ENCODE measurements at places on chromosomes 16 and 17.

GRCh38 chr17:80132906-80133625 lies 13.9 kb downstream of the EIF4A3 start:
- no peak overlapping the region for H3K27ac ChIP-seq
- H3K27me3 ChIP-seq = no peaks in the 10 kb centered on the region
- H3K4me1 ChIP-seq = no peaks in the 10 kb centered on the region
- no peak for DNase-seq
- H3K4me3 ChIP-seq = no peak overlapping the region
- H3K36me3 ChIP-seq = peaks cover 15% of the 10 kb centered on the region

DNA sequence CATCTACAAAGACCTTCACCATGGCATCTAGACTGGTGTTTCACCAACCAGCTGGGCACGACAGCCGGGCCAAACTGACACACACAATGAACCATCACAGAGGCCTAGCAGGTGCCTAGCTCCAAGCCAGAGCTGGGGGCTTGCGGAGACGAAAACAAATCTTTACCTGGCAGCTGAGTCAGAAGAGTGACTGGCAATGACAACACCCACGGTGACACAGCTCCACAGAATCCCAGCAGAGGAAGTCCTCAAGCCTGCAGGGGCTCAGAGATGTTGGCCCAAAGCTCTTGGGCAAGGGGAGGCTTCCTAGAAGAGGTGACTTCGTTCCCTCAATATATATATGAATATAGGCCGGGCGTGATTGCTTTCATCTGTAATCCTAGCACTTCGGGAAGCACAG lies 5.1 kb downstream of the MMP25 start:
- no peak overlapping the region for H3K4me3 ChIP-seq
- DNase-seq = peak; percentile 60
- H3K4me1 ChIP-seq = peaks cover 2% of the 10 kb centered on the region
- no peak overlapping the region for H3K27ac ChIP-seq
- H3K36me3 ChIP-seq = no peaks in the 10 kb centered on the region
- H3K27me3 ChIP-seq = no peaks in the 10 kb centered on the region

DNA sequence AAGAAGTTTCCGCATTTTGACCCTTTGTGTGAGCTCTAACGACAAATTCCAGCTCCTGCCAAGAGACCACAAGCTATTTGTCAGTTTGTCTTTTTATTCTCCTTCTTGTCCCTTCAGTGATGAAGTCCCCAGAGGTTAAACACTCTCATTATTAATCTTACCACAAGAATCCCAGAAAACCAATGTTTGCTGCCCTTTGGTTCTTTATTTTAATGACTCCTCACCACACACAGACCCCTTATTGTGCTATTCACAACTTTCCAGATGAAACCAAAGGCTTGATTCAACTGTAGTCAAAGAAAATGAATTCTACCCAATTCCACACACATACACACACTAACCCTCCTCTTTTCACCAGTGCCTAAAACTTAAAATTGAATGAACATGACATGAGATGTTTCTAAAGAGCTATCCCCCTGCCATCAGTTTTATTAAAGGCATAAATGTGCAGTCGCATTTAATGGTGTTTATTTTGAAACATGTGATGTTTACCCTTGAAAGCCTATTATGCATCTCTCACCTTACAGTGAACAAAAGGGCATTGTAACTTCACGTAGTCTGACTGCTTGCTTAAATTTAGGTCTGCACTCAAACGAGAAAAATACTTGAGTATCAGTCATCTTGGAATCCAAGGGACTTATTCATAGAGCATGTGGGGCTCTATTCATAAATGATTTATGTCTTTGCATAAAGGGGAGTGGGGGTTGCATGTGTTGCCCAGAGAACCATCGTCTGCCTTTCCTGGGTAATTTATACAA lies 44.1 kb downstream of the PCTP start:
- no peak for DNase-seq
- no peaks in the 10 kb centered on the region for H3K4me1 ChIP-seq
- H3K27me3 ChIP-seq = no peaks in the 10 kb centered on the region
- no peak overlapping the region for H3K4me3 ChIP-seq
- H3K36me3 ChIP-seq = no peaks in the 10 kb centered on the region
- no peak overlapping the region for H3K27ac ChIP-seq

DNA sequence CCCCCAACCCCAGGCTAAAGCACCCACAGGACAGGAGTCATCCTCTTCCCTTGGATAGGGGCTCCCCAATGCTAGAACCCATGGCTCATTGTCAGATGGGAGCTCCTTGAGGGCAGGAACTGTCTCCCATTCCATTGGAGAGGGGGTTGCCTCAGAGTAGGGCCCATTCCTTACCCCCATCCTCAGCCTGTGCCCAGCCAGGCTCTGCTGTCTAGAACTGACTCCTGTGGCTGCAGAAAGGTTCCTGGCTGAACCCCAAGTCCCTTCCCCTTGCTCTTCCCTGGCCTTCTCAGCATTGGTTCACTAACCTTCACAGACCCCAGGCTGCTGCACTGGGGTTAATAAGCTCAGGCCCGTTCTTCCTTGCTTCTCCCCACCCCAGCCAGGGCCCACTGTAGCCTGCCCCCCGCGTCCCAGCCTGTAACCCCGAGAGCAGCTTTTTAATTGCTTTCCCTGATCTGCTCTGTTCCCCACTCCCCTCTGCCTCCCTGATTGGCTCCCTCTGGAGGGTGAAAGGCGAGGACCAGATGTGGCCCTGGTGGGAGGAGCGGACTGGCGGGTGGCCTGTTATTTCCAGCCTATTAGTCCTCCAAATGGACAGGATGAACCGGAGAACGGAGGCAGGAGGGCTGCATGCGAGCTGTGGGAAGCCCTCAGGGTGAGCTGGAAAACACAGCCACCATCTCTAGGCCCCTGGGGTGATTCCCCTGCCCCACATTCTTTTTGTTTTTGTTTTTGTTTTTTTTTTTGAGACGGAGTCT lies 6.0 kb upstream of the GFAP start:
- no peak overlapping the region for H3K4me3 ChIP-seq
- H3K27ac ChIP-seq = no peak overlapping the region
- no peak for DNase-seq
- peaks cover 7% of the 10 kb centered on the region for H3K36me3 ChIP-seq
- no peaks in the 10 kb centered on the region for H3K4me1 ChIP-seq

DNA sequence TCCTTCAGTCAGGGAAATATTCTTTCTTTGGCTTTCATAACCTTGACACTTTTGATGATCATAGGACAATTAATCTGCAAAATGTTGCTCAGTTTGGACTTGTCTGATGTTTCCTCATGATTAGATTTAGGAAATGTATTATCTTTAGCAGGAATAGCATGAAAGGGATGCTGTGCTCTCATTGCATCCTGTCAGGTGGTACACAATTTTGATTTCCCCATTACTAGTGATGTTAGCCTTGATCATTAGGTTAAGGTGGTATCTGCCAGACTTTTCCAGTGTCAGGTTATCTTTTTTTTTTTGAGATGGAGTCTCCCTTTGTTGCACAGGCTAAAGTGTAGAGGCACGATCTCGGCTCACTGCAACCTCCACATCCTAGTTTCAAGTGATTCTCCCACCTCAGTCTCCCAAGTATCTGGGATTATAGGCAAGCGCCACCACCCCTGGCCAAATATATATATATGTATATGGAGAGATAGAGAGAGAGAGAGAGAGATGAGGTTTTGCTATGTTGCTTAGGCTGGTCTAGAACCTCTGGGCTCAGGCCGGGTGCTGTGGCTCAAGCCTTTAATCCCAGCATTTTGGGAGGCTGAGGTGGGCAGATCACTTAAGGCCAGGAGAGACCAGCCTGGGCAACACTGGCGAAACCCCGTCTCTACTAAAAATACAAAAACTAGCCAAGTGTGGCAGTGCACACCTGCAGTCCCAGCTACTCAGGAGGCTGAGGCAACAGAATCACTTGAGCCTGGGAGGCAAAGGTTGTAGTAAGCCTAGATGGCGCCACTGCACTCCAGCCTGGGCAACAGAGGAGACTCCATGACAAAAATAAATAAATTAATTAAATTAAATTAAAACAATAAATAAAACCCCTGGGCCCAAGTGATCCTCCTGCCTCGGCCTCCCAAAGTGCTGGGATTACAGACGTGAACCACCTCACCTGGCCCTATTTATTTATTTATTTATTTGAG lies 15.8 kb upstream of the CAVIN1 start:
- no peaks in the 10 kb centered on the region for H3K36me3 ChIP-seq
- no peaks in the 10 kb centered on the region for H3K27me3 ChIP-seq
- no peak overlapping the region for H3K27ac ChIP-seq
- DNase-seq = peak; percentile 64
- H3K4me1 ChIP-seq = peaks cover 8% of the 10 kb centered on the region

DNA sequence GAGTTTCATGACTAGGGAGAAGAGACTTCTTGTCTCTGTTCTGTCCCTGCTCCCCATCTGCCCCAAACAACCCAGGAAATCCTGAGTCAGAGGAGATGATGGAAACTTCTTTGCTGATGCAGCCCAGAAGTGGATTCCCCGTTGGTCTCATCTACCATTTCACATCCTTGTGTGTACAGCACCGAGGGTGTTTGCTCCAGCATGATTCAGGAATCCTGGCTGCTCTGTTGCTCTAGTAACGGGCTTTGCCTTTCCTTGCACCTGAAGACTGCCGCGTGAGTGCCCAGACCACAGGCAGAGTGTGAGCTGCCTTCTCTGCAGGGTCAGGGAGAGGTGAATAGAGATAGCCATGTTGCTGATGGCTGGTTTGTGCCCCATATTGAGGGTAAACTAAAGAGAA lies 408.4 kb downstream of the CPPED1 start:
- H3K4me3 ChIP-seq = no peak overlapping the region
- no peaks in the 10 kb centered on the region for H3K36me3 ChIP-seq
- H3K4me1 ChIP-seq = no peaks in the 10 kb centered on the region
- no peaks in the 10 kb centered on the region for H3K27me3 ChIP-seq
- no peak overlapping the region for H3K27ac ChIP-seq

DNA sequence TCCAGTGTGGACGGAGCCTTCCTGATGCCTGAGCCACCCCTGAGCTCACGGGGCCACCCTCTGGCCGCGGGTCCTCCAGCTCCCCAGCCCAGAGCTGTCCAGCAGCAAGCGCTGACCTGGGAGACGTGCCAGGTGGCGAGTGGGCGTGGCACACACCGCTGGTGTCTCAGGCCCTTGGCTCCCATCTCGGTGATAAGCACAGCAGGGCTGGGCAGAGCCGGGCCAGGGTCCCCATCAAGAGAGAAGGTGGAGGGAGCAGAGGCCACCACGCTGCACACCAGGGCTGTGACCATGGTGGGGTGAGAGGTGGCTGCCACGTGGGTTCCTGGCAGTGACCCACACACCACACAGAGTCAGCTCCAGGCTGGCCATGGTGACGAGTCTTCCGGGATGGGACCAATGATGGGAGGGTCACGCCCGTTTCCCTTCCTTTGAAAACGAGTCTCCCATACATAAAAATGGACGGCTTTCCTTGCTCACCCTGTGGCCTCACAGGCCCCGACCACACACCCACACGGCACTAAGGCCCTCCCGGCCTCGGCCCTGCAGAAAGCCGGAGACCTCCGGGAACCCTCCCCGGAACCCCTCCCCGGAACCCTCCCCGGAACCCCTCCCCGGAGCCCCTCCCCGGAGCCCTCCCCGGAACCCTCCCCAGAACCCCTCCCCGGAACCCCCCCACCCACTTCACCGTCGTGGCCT lies 16.8 kb downstream of the UTS2R start:
- no peak for DNase-seq
- peaks cover 25% of the 10 kb centered on the region for H3K27me3 ChIP-seq
- no peak overlapping the region for H3K4me3 ChIP-seq
- peaks cover 16% of the 10 kb centered on the region for H3K36me3 ChIP-seq
- peaks cover 10% of the 10 kb centered on the region for H3K4me1 ChIP-seq

GRCh38 chr17:47660064-47660492 lies 10.4 kb downstream of the KPNB1 start:
- peaks cover 51% of the 10 kb centered on the region for H3K36me3 ChIP-seq
- H3K4me1 ChIP-seq = peaks cover 19% of the 10 kb centered on the region
- peak overlapping the region; percentile 75 for H3K27ac ChIP-seq
- H3K27me3 ChIP-seq = no peaks in the 10 kb centered on the region

- peaks cover 42% of the 10 kb centered on the region for H3K27me3 ChIP-seq
- no peak overlapping the region for H3K27ac ChIP-seq
- DNase-seq = no peak
- H3K36me3 ChIP-seq = no peaks in the 10 kb centered on the region
These were observed 1.5 kb downstream of the MGAT5B start for GRCh38 chr17:76869496-76870376.

GRCh38 chr16:6206080-6206479 lies 1108.5 kb upstream of the EEF2KMT start:
- H3K4me3 ChIP-seq = no peak overlapping the region
- H3K27me3 ChIP-seq = no peaks in the 10 kb centered on the region
- DNase-seq = no peak
- H3K4me1 ChIP-seq = no peaks in the 10 kb centered on the region
- no peaks in the 10 kb centered on the region for H3K36me3 ChIP-seq

GRCh38 chr17:81027591-81028505 lies 7.1 kb upstream of the BAIAP2 start:
- H3K27me3 ChIP-seq = peaks cover 29% of the 10 kb centered on the region
- H3K4me1 ChIP-seq = peaks cover 13% of the 10 kb centered on the region
- H3K27ac ChIP-seq = no peak overlapping the region

- peak; percentile 94 for DNase-seq
- peaks cover 55% of the 10 kb centered on the region for H3K36me3 ChIP-seq
- H3K27me3 ChIP-seq = no peaks in the 10 kb centered on the region
- peak overlapping the region; percentile 94 for H3K4me3 ChIP-seq
- H3K4me1 ChIP-seq = peaks cover 31% of the 10 kb centered on the region
These were observed 805 bp upstream of the ORAI3 start for GRCh38 chr16:30947859-30948666.

DNA sequence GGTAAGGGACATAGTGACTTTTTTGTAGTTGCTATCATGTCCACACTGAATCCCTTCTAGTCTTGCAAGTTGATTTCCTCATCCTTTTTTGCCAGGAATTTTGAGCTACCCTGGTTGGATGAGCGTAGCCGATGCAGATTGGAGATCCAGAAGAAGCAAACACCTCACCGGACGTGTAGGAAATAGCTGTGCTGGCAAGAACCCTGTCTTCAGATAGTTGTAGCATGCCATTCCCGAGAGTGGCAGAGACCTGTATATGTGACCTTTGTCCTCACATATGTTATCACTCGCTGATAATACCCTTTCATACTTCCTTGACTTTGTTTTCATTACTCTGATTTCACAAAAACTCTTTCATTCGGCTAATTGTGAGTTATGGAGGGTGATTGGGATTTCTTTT lies 6.2 kb upstream of the CASC3 start:
- H3K27ac ChIP-seq = peak overlapping the region; percentile 28
- no peaks in the 10 kb centered on the region for H3K27me3 ChIP-seq
- no peak overlapping the region for H3K4me3 ChIP-seq
- H3K36me3 ChIP-seq = peaks cover 35% of the 10 kb centered on the region

GRCh38 chr17:74108126-74108705 lies 95.3 kb upstream of the RPL38 start:
- H3K4me1 ChIP-seq = no peaks in the 10 kb centered on the region
- no peak overlapping the region for H3K4me3 ChIP-seq
- peaks cover 11% of the 10 kb centered on the region for H3K27me3 ChIP-seq
- no peak overlapping the region for H3K27ac ChIP-seq

DNA sequence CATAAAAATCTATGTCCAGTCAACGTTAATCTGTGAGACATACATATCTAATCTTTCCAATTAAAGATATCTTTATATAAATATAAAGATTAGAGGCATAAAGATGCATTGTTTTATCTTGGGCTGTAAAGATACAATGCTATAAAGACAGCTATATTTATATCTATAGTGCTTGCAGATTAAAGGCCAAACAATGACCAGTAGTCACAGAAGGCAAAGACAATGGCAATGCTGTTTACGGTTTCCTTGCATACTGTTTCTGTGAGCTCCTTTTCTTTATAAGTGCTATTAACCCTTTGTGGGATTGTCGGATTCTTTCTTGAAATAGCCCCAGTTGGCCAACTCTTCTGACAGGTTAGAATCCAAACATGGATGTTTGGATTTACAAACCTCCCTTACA lies 85.5 kb upstream of the SALL1 start:
- H3K27ac ChIP-seq = no peak overlapping the region
- no peak overlapping the region for H3K4me3 ChIP-seq
- no peaks in the 10 kb centered on the region for H3K27me3 ChIP-seq
- H3K4me1 ChIP-seq = no peaks in the 10 kb centered on the region
- DNase-seq = no peak
- H3K36me3 ChIP-seq = no peaks in the 10 kb centered on the region

All from common myeloid progenitor, CD34-positive (primary cell).